ENCODE measurements at places on chromosomes 12 and 14. TPM values are rescaled to one million over a fixed set of nuclear protein-coding genes. Genes with fewer than 3 reads are reported as not detected.

Gene SERPINA10
- 0.90 TPM for polyA plus RNA-seq

Gene ARG2
- 4.0 TPM for polyA plus RNA-seq

Gene GCH1
- 27.5 TPM for polyA plus RNA-seq

DNA sequence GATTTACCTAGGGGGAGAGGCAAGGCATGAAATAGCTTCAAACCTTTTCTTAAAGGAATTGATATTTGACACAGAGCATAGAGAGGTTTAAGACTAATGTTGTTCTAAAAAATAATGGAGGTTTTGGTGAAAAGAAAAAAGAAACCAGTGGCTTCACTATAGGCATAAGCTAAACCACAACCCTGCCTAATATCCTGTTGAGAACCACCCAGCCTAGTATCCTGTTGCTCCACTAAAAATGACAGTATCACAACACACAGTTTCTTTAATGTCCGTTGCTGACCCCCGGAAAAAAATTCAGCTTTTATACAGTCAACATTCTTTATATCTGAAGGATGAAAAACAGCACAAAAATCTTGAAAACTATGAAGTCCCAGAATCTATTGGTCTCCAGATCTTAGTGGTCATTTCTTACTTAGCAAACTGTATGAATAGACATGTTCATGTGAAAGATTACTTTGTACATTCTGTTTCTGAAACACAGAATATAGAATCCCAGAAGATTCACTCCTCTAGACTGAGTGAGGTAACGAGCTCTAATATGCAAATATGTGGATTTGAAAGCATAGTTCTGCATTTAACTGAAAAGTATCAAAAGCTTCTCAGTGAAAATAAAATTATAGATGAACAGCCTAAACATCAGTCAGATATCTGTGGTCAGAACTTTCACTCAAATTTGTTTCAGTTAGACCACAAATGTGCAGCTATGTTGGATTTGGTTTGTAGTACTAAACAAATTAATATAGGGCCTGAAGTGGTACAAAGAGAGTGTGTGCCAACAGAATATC lies 40.5 kb downstream of the GALC start:
- DNase-seq: no peak

All from large intestine (tissue), 12 donors.